ENCODE measurements at places on chromosomes 1 and 21.

- no peak for DNase-seq
Measured at GRCh38 chr1:61910035-61910434, 167.8 kb downstream of the PATJ start.

GRCh38 chr21:31343680-31344480 is at the start of gene TIAM1:
Gene TIAM1, minus strand, starts transcription at chr21:31344261. Its CDS starts 77,289 bp downstream, at chr21:31266972.
- DNase-seq, result peak; percentile 53

DNA sequence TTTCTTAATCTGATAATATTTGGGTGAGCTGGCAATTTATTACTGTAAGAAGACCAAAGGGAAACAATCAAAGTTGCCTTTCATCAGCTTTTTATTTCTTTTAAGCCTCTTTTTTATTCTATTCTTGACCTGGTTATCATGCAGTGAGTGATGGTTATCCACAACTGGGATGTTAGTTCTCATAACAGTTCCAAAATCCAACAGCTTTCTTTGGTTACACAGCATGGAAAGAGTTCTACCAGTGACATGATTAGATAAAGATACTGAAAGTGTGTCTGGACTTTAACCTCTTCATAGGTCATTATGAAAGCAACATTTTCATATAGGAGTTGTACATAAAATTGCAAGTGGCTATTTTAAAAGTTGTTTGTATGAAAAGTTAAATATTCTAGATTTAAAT is 163.0 kb downstream of the SYT2 start:
- DNase-seq, result no peak

GRCh38 chr1:225406976-225407725 is 20.7 kb downstream of the LBR start:
- no peak for DNase-seq

- DNase-seq, result no peak
Measured at GRCh38 chr1:59401581-59401980, 104.7 kb downstream of the FGGY start.

- no peak for DNase-seq
Measured at GRCh38 chr1:93810316-93810715, 68.7 kb downstream of the DNTTIP2 start.

GRCh38 chr1:179302070-179302469 is 8.5 kb downstream of the SOAT1 start:
- no peak for DNase-seq

DNA sequence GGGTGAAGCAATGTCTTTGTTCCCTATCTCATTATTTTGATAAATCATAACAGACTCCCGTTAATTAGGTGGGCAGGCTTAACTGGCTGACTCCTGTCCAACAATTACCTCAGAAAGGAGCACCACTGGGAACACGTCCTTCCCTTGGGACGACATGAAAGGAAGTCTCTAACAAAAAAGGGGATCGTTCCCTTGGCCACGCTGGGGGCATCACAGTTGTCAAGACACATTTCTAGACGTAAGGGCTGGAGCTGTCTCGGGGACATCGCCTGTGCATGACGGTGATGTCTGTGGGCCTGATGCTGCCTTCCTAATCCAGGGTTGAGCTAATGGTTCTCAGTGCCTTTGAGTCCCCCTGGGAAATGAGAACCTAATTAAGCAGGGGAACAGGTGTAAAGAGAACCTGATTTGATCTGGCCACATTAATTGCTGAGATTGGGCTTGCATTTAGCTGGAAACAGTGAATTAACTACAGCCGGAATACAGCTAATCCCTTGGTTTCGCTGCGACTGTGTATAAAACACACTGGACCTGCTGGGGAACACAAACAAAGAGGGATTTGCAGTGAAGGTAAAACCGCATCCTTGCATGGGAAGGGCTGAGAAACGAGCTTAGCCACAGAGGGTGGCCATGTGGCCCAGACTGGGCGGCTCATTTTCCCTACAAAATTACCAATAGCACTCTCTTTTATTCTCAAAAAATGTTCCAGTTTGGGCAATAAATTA is 111.8 kb downstream of the MRPS6 start:
- no peak for DNase-seq

GRCh38 chr1:223345720-223346119 is 18.3 kb downstream of the SUSD4 start:
- DNase-seq, result no peak

DNA sequence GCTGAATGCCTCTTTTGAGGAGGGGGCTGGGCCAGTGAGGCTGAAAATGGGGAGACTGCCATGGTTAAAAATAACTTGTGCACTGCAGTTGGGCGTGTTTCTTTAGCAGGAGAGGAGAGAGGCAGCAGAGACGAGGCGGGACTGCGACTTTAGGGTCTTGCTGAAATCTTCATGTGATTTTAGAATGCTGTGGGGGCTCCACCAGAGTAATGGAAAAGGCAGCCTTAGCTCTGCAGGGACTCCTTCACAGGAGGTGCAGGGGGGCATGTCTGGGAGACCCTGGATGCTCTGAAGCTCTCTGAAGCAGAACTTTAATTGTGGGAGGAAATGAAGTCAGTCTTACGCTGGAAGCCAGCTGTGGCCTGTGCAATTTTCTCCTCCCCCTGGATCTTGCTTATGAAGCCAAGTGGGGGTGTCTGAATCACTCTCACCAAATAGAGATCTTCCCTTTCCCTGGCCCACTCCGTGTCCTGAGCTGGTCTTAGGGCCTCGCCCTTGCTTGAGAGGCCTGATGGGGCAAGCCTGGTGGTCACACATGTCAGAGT is 60.8 kb downstream of the NDUFS5 start:
- no peak for DNase-seq

GRCh38 chr1:11648732-11649158 is 5.5 kb downstream of the FBXO2 start:
- DNase-seq, result peak; percentile 62

DNA sequence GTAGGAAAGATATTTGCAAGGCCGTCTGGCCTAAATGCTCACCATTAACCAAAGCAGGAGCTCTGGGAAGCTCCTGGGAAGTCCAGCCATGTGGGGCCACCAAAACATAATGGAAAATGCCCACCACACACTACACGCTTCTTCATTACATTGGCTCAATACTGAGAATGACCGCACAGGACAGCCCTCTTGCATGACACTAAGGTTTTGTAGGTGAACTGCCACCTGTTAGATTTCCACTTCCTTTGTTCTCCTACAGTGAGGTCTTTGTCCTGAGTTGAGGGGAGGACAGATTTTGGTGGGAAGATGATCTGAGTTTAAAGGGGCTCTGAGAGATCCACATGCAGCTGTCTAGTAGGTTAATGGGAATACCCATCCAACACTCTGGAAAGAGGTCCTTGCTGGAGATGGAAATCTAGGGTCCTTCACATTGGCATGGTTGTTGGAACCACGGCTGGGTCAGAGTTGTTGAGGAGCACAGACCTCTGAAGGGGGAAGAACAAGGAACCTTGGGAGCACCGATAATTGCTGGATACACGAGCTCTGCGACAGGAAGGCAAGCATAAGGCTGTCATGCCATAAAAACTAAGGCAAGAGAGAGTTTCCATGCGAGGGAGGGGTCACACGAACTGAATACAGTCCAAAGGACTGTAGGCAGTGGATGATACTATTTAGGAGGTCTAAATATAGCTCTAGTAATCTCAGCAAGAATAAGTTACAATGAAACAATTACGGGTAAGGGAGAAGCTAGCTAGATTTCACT is 105.5 kb upstream of the IRF2BP2 start:
- no peak for DNase-seq

DNA sequence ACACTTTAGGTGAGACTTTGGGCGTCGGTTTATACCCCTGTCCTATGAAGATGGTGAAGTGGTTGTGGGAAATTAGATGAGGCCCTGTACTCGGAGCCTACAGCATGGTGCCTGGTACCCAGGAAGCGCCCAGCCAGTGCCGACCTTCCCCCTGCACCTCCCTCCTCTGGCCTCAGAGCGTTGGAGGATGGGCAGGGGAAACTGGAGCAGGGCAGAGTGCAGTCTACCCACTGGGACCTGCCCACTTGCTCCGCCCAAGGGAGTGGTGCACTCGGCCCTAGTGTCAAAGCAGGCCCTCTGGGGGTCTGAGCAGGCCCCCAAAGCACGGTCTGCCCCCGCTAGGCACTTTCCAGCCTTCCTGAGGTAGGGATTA is 13.0 kb upstream of the TTC22 start:
- DNase-seq, result no peak

- no peak for DNase-seq
Measured at GRCh38 chr1:7401814-7402547, 369.1 kb upstream of the VAMP3 start.

- DNase-seq, result no peak
Measured at GRCh38 chr1:117669572-117669971, 63.7 kb downstream of the TENT5C start.

DNA sequence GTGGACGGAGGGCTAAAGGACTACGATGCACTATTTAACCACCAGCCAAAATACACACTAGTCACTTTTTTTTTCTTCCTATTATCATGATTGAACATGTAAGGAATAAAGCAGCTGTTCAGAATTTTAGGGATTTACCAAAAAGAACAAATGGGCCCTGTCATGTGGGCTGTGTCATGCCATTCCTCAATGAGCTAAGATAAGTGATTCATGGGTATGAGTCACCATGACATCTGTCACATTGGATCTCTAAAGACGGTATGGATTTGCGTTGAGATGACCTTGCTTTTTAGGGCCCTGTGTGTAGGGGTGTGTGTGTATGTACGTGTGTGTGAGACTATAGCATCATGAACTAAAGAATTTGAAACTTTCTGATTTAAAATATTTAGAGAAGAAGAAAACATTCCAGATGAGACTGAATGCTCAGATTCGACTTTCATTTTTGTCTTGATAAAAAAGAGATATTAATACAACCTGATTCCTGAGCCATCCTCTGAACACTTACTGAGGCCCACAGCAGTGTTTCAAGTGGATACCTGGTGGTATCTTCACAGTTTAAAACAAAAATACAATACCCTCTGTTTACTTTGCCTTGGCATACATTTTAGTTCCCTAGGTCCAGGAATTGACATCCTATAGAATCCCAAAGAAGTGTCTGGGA is 246.1 kb upstream of the DUSP10 start:
- DNase-seq, result no peak

GRCh38 chr1:11952455-11953109 is 18.1 kb downstream of the PLOD1 start:
- DNase-seq, result no peak

- DNase-seq, result no peak
Measured at GRCh38 chr21:39968010-39968409, 100.8 kb downstream of the PCP4 start.

DNA sequence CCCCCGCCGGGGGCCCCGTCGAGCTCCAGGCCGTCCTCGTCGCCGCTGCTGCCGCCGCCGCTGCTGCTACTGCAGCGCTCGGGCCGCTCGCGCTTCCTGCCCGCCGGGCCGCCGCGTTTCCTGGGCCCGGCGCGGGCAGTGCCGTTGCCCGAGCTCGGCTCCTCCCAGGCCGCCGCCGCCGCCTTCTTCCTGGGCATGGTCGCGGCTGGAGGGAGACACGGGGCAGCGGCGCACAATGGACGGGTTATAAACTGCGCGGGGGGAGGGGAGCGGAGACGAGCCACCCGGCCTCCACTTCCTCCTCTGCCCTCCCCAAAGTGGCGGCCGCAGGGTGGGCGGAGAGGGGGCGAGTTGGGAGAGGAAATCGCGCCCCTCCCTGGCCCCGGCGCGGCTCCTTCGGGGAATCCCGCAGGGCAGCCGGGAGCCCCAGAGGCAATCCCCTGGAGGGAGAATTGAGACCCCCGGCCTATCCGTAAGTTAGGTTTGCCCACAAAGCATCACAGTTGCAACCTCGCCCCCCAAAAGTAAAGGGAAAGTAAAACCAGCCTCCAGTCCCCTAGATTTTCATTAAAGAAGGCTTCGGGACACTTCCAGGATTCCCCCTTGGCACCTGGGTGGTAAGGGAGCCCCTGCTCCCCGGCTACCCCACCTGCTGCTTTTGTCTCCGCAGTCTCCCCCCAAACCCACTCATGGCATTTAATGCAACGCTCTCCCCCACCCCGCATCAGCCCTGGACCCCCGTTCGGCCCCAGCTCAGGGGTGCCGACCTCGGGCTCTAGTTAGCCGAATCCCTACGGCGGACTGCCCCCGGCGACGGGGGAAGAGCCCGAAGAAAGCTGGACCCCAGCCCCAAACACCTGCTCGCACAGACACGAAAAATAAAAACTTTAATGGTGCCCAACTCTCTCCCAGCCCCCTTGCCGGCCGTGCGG is 893 bp downstream of the RCC2 start:
- DNase-seq, result peak; percentile 83

DNA sequence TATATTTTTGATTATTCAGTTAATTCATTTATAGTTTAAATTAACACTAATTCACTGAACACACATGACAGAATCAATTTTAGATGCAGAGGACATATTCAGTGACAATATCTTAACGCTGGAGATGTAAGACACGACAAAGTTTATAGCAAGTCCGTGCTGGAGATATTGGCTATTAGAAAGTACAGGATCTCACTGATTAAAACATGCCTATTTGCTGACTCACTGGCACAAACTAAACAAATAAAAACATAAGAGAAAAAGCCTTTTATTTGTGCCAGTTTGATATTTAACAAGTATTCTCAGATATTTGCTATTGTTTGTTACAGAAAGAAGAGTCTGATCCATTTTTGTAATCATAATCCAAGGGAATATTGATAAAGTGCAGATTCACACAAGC is 1122.9 kb upstream of the B3GALT2 start:
- no peak for DNase-seq

- no peak for DNase-seq
Measured at GRCh38 chr1:203508463-203509073, 14.6 kb downstream of the OPTC start.

DNA sequence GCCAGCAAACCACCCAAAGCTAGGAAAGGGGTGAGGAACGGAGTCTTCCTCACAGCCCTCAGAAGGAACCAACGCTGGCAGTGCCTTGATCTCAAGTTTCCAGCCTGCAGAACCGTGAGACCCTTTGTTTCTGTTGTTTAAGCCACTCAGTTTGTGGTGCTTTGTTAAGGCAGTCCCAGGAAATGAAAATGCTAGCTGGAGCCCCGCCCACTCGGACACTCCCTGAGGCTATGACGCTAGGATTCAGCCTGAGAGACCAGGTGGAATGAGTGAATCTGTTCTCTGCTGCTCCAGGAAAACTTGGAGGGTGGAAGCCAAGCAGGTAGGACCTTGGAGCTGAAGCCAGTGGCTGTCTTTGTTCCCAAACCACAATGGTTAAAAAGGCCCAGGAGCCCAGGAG is 196.5 kb upstream of the POU3F1 start:
- DNase-seq, result no peak
